ENCODE measurements at places on chromosomes 3 and 15. TPM values are rescaled to one million over a fixed set of nuclear protein-coding genes. Genes with fewer than 3 reads are reported as not detected.
A peak's percentile ranks its signal among the peaks of the same experiment; 100 is the strongest.

GRCh38 chr3:72288955-72289691 lies 504.2 kb upstream of the PROK2 start:
- DNase-seq: peak; percentile 59

- peak; percentile 48 for DNase-seq
Measured at GRCh38 chr3:139561959-139562676, 22.6 kb upstream of the RBP1 start.

DNA sequence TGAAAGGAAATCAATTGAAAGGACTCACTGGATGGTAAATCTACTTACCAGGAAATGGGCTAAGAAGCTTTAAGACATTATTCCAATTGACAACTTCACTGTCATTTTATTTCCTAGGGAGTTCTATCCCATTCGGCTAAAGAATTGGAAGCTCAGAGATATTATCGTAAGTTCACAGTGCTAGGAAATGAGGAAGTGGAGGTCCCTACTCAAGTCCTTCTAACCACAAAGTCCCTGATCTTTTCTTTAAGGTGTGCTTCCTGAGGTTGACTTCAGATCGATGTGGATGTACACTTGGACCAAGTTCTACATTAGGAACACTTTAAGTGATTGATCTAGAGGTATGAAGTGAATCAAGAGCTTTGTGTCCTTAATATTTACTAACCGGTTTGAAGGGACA lies 63.6 kb downstream of the MDFIC2 start:
- DNase-seq: no peak

GRCh38 chr3:136858381-136858780 lies 3.6 kb upstream of the NCK1 start:
- no peak for DNase-seq

- DNase-seq: no peak
Measured at GRCh38 chr15:43489191-43489590, 3.8 kb downstream of the TP53BP1 start.

DNA sequence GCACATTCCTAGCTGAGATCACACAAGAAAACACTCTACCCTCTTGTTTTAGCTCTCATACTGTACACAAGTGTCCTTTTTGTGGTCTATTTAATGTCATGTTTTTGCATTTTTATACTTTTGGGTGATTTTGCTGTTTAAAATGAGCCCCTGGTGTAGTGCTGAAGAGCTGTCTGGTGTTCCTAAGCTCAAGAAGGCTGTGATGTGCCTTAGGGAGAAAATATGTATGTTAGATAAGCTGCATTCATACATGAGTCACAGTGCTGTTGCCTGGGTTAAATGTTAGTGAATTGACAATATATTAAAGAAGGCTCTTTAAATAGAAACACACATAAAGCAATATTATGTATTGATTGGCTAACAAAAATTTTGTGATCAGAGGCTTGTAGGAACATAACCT lies 387.4 kb upstream of the C2CD4B start:
- DNase-seq: no peak

DNA sequence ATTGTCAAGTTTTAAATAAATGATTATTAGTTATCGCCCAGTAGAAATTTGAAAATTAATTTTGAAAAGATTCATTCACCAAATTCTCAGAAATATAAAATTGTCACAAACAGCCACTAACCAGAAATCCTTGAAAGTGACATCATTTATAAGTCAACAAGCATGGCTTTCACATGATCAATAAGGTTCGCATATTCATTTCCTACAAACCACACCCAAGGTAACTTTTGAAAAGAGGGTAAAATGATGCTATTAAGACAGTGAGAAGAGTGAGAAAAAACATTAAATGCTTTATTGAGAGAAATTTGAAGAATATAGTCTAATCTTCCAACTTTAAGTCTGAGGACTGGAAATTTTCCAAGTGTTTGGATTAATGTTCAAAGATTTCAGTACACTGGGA lies 263.6 kb upstream of the ALCAM start:
- DNase-seq: no peak

GRCh38 chr3:89560568-89560967 lies 453.1 kb downstream of the EPHA3 start:
- no peak for DNase-seq

DNA sequence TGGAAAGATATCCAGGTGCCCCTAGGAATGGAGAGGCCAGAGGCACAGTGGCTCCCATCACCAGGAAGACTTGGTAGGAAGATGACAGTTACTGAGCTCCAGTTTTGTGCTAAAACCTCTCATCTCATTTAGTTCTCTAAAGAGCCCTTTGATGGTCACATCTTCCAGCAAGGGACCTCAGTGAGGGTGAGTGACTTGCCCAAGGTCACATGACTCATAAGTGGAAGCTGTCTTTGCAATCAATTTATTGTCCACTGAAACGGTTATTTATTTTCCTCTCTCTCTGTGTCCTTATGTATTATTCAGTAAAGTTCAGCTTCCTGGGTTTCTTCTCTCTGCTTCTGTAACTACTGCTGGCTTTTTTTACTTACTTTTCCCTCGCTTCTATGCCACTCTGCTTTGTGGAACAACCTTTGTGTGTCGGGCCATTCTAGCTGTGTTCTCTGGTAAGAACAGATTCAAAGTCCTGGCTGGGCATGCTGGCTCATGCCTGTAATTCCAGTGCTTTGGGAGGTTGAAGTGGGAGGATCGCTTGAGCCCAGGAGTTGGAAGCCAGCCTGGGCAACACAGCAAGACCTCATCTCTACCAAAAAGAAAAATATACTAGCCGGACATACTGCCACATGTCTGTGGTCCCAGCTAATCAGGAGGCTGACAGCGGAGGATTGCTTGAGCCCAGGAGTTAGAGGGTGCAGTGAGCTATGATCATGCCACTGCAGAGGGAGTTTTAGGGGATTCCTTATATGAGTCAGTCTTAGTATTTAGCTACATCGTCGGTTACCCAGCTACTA lies 55.9 kb downstream of the PDIA5 start:
- DNase-seq: no peak

DNA sequence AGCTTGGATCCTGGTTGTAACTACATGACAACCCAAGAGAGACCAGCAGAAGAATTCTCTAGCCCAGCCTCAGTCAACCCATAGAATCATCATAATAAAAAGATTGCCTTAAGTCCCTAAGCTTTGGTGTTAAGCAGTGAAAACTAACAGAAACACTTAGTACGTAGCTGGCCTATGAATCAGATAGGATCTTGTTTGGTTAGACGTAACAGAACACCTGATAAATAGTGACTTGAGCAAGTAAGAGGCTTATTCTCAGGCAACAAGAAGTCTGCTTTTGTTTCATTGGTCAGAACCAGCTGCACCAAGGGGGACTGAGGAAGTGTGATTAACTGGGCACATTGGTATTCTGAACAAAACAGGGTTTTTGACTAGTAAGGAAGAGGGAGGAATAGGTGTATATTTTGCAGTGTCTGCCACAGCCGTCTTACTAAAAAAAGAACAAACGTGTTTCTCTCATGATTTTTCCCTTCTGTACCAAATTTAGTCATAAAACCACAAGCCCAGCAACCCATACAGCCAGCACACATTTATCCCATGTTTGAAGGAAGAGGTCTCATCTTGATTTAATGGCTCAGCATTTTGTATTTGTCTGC lies 53.3 kb upstream of the GLCE start:
- no peak for DNase-seq

GRCh38 chr15:42808913-42809312 lies 72.0 kb upstream of the CDAN1 start:
- DNase-seq: no peak

- no peak for DNase-seq
Measured at GRCh38 chr15:72965671-72966070, 86.6 kb upstream of the NEO1 start.

GRCh38 chr3:109336291-109336861 lies 970 bp downstream of the DPPA4 start:
- peak; percentile 23 for DNase-seq

DNA sequence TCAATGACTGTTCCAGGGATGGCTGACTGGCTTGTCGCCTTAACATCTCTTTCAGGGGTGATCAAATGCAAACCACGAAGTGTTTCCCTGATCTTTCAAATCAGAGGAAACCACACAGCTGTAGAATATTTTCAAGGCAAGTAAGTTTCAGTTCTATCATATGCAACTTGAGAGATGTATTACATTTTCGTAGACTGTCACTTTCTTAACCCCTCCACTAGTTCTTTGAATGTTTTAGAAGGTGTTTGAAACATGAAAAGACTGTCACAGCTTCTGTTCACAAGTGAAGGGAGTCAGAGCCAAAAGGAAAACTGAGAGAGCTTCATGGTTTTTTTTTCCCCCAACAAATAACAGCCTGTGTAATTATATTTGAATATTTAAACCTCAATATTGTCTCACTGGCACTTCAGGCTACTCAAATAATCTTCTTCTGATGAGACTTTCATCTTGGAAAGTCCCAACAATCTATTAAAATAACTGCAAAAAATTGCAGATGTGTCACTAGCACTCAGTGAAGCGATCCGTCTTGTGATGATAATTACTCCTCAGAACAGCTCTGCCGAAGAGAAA lies 25.9 kb upstream of the CAPN7 start:
- no peak for DNase-seq

GRCh38 chr3:134258761-134259347 lies 8.2 kb upstream of the RYK start:
- DNase-seq: no peak

DNA sequence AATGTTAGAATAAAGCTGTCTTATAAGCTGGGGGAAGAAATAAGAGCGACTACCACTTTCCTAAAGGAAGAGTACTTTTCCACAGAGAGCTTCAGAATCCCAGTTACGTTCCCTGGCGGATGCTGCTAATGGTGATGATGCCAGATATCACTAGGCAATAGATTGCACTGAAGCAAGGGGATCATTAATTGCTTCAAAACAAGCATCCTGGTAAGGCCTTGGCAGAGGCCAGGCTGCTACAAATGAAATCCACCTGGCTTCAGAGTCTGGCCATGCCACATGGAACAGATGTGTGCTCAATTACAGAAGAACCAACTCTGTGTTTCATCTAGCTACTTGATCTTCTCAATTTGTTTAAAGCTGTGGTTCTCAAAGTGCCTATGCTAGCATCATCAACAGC lies 129.2 kb upstream of the IL12A start:
- DNase-seq: no peak

DNA sequence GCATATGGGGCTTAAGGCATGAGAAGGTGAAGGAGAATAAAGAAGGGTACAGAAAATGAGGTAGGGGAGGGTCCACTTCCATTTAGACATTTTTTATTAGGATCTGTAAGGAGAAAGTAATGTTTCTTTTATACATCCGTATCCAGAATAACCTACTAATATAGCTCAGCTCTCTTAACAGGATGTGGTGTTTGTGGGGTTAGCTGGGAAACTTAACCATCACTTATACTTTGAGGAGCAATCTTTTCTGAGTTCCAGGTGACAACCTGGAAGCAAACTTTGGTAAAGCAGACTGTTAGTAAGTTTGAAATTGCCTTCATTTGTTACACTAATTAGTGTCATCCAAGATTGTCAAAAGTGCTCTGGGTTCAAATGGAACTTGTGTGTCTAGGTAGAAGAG lies 36.6 kb downstream of the BUB1B start:
- DNase-seq: no peak

- DNase-seq: no peak
Measured at GRCh38 chr3:24388611-24389010, 106.0 kb downstream of the THRB start.

DNA sequence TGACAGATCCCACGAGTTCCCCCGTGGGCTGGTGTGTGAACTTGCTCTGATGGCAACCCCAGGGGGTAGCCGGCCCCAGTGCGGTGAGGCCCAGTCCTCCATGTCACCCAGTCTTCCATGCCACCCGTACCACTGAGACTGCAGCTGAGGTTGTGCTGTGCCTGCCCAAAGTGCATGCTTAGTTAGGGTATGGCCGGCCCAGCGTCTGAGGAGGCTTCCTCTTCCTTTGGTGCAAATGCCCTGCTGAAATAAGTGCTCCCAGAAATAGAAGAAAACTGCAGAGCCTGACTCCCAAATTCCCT lies 31.5 kb downstream of the MGLL start:
- no peak for DNase-seq

DNA sequence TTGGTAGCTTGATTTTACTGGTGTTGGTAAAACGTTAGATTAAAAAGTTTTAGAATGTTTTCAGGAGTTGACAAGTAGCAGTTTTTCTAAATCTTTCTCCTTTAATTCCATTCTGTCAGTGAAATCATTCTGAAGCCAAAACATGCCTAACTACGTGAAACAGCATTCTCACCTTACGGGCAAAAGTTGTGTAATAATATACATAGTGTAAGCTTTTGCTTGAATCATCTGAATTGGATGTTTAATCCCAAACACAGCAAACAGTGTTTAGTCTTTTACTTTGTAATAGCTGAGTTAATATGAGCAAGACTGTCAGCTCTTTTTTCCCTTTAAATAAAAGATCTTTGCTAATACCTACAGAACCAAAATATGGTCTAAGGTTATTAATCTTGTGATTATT lies 100.6 kb downstream of the CYP19A1 start:
- DNase-seq: no peak

The LMCD1 gene
- total RNA-seq: 14.5 TPM

The SLC9C1 gene
- total RNA-seq: not detected

The IP6K2 gene
- 41.6 TPM for total RNA-seq

The ANKRD63 gene
- total RNA-seq: 0.63 TPM

The MINAR1 gene
- total RNA-seq: 1.3 TPM

The LDHAL6B gene
- total RNA-seq: not detected

The C3orf52 gene
- total RNA-seq: 18.1 TPM

The ESYT3 gene
- 0.68 TPM for total RNA-seq

The LXN gene
- total RNA-seq: not detected

The MORC1 gene
- total RNA-seq: not detected

The ZSCAN29 gene
- total RNA-seq: 25.3 TPM

The MYRIP gene
- total RNA-seq: not detected

The ITGA11 gene
- total RNA-seq: 11.4 TPM

The IMPDH2 gene
- total RNA-seq: 180 TPM

All from Daoy (cell line).